ENCODE measurements at places on chromosomes 5 and 9.

DNA sequence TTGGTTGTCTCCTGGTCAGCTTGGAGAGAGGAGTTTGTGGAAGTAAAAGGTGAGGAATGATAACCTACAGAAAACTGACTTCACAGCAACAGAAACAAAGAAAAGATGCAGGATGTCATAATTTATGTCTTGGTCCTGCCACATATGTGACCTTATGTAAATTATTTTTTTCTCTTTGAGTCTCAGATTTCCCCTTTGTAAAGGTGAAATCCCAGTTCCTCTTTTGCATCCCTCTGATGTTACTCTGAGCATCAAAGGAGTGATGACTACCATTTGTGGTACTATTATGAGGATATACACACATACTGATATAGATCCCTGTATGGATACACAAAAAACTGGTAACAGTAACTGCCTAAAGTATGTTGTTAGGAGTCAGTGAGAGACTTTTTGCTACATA is 1.4 kb upstream of the THG1L start:
- DNase-seq, result no peak

- DNase-seq, result peak; percentile 38
Observed at GRCh38 chr9:89410641-89411350, 87.1 kb downstream of the SEMA4D start.

GRCh38 chr9:2087500-2088313 is 72.6 kb downstream of the SMARCA2 start:
- no peak for DNase-seq

DNA sequence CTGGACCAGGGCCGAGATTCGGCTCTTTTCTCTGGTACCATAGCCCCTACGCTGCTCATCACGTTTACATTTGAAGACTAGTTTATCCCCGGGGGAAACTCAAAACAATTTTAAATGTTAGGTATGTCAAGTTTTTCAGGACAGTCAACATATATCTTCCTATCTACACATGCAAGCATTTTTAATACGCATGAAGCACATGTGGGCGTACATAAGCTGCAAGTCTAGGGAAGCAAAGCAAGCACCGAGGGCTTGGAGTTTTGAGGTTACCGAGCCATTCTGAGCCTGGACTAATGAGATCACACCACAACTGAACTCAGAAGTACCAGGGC is 154.4 kb downstream of the AUH start:
- DNase-seq, result no peak

- DNase-seq, result no peak
Observed at GRCh38 chr9:89720696-89721175, 115.9 kb downstream of the GADD45G start.

GRCh38 chr5:44364097-44364496 is 25.1 kb downstream of the FGF10 start:
- no peak for DNase-seq

DNA sequence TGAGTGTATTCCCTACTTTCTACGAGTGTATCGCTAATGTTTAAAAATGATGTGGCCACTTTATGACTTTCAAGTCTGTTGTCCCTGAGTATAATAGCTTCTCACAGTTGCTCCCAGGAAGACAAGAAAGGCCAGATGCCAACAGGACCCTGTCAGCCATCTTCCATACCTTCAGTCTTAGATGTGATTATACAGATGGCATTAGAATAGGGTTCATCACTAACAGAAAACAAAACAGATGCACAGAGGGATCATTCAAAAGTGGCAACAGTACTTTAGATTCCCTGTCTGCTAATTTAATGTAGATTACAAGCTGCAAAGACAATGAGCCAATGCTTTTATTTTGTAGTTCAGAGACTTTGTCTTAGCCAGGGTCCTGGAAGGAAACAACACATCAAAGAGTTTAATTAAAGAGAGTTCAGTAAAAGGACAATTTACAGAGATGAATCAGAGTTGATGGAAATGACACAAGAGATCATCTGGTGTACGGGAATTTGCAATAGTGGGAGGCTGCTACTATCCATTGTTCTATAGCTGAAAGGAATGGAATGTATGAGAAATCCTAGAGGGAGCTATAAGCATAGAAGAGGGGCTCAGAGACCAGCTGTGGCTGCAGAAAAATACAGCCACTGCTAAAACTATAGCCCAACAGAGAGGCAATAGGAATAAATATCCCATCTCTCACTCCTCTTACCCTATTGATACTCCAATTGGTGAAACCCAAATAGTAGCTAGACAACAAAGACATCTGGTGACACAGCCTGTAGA is 393.7 kb upstream of the SMC2 start:
- no peak for DNase-seq

DNA sequence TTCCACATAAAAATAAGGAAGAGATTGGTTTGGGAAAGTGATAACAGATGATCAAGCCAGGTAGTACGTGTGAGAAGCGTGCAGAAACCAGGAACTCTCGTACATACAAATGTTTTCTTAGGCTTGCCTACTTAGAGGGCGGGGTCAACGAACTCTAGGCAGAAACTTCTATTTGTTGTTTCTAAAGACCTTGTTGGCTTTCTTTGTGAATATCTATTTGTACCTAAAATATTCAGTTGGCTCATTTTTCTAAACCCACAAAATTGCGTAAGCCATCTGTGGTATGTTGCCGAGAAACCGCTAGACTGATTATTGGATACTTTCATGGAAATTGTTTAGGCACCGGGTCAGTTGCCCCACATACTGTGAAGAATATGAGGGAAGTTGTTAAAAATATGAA is 458.5 kb downstream of the MAT2B start:
- DNase-seq, result no peak

DNA sequence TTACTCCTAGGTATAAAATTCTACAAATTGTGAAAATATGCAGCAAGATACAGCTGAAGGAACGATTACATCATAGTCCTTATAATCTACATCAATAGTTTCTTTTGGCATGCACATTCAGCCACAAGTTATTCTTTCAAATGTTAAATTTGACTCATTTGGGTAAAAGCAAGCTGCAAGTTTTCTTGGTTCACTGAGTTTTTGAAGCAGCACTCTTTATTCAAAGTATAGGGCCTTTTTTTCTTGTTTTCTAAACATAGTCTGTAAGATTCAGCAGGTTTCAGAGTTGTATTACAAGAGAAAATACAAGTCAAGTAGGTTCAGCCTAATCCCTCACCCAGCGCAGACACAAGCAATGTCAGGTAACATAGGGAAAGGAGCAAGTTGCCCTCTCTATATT is 981.5 kb downstream of the PTPRD start:
- DNase-seq, result no peak

DNA sequence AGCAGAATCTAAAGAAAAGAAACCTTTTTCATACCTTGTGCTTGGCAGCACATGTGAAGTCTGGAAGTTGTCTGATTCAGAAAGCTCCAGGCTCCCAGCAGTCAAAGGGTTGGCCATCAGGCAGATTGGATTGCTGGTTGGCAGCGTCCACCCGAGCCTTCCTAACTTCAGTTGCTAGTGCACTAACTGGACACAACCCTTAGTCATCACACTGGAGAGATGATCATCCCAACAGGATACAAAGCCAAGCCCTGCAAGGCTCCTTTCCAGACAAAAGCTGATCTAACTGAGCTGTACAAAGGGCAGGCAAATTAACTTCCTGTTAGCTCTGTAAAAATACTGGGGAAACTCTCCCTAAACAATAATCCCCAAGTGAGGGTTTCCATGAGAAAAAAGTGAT is 185.6 kb downstream of the SNX18 start:
- no peak for DNase-seq

GRCh38 chr9:115157245-115157674 is 39.3 kb upstream of the TNC start:
- DNase-seq, result no peak

DNA sequence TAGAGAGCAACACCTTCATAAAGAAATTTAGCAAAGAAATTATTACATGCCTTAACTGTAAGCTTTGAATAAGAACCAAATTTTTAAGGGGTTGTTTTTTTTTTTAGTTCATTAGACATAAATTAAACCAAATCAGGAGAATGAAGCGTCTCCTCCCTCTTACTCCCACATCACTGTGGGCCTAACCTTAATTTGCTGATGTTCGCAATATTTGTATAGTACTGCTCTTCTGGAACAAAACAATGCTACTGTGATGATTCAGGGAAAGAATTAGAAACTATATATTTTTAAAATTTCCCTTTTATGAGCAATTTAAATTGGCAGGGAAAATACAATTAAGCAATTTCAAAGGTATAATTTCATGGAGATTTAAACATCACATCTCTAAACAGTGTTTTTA is 275.0 kb upstream of the C9orf72 start:
- DNase-seq, result no peak

DNA sequence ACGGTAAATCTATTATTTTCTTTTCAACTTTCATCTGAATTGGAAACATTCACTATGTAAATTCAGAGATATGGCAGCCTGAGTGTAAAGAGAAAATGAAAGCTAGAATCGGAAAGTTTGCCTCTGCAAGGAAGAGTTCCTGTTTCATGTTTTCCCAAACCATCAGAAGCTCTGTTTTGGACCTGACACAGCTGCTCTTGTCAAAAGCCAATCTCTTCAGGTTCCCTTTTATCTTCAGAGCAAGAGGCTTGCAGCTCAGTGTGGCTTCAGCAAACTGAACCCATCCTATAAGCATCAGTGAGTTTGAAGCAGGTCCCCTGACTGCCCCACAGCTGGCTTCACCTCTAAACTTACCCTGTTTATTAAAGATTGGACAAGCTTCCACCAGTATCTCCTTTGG is 1099.7 kb downstream of the DTWD2 start:
- no peak for DNase-seq

DNA sequence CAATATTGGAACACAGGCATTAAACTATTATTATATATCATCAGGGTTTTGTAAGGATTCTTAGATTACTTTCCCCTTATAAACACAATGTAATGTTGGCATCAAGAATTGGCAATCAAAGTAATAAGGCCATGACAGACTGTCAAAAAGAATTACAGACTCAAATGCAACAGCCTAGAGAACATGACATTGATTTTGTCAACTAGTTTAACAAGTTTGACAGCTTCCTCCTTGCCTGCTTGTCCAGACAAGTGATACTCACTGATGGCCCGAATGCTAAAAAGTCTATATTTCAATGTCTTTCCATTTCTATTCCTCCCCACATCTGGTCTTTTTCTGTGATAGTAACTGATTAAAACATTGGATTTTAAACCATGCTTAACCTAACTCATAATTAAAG is 6.4 kb upstream of the ANKRD31 start:
- DNase-seq, result no peak

- no peak for DNase-seq
Observed at GRCh38 chr5:71738662-71739361, 19.7 kb downstream of the CARTPT start.

- no peak for DNase-seq
Observed at GRCh38 chr5:33629999-33630398, 189.2 kb downstream of the TARS1 start.

GRCh38 chr9:18208166-18209059 is 265.5 kb upstream of the ADAMTSL1 start:
- no peak for DNase-seq

DNA sequence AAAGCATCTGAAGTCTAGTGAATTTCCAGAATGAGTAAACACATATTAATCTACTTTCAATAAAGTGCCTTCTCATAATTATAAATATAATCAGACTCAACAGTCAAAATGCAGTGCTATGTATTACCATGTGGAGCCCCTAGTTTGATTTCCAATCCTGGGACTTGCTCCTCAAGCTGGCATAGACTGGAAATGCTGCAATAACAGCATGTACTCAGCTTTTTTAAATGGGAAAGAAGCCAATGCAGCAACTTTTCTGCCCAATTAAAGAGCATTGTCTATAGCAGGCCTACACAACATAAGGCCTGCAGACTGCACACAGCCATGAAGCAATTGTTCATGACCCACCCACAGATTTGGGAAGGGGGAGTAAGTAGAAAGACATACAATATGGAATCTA is 103.2 kb downstream of the NR2F1-AS1 start:
- DNase-seq, result no peak

GRCh38 chr9:131704988-131705387 is 34.9 kb downstream of the RAPGEF1 start:
- no peak for DNase-seq

DNA sequence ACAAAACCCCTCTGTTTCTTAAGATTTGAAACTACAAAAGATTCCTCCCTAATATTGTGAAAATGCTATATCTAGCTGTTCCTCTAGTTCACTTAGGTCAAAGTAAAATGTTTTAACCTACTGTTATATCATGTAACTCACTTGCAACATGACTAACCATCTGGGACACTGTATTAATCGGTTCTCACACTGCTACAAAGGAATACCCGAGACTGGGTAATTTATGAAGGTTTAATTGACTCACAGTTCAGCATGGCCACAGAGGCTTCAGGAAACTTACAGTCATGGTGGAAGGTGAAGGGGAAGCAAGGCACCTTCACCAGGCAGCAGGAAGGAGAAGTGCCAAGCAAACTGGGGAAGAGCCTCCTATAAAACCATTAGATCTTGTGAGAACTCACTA is 34.7 kb downstream of the DIMT1 start:
- no peak for DNase-seq

DNA sequence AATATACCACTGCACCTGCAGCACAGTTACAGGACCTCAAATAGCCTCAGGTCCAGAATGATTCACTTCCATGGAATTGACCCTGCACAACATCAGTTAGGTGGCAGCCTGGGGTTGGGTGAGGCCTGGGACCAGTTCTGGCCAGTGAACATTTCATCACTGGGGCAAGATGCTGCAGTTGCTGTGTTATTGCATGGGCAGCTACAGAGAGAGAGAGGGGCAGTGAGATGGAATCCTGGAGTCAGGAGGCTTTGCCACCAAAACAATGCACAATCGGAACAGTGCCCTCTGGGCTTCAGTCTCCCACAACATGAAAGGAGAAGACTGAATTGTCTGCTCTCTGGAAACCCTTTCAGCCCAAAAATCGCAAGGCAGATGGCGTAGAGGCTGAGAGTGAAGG is 51.8 kb downstream of the SH3TC2 start:
- no peak for DNase-seq

DNA sequence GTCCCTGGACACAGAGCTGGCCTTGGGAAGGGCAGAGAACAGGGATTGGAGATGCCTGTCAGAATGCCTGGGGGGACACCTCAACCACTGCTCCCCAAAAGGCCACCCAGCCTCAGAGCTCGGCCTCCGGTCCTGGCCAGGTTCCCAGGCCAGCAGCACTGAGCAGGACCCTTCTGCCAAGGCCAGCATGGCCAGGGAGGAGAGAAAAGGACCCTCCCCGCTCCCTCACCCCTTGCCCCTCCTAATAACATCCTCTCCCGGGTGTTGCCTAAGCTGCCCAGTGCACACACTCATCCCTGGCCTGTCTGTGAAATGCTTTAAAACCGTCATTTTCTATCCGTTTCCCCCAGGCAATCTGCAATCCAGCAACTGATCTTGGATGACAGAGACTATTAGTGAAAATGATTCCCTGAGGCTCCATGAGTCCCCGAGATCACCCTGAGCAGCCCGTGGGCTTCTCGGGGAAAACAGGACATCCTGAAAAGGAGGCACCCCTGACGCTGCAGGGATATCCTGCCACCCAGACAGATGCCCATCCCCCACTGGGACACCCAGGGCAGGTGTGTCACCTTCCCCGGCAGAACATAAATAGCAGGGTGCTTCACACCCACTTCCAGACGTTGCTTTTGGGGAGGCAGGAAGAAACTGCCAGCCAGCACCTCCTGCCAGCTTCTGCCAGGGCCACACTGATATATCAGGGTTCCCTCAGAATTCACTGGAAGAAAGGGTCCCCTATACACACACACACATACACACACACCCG is 75.3 kb downstream of the ADAMTS2 start:
- DNase-seq, result no peak

GRCh38 chr5:181217803-181218062 is 5.3 kb upstream of the TRIM41 start:
- no peak for DNase-seq
